ENCODE measurements at places on chromosomes 16 and 17.

GRCh38 chr17:51397361-51398127 is 137.2 kb downstream of the UTP18 start:
- DNase-seq = no peak

DNA sequence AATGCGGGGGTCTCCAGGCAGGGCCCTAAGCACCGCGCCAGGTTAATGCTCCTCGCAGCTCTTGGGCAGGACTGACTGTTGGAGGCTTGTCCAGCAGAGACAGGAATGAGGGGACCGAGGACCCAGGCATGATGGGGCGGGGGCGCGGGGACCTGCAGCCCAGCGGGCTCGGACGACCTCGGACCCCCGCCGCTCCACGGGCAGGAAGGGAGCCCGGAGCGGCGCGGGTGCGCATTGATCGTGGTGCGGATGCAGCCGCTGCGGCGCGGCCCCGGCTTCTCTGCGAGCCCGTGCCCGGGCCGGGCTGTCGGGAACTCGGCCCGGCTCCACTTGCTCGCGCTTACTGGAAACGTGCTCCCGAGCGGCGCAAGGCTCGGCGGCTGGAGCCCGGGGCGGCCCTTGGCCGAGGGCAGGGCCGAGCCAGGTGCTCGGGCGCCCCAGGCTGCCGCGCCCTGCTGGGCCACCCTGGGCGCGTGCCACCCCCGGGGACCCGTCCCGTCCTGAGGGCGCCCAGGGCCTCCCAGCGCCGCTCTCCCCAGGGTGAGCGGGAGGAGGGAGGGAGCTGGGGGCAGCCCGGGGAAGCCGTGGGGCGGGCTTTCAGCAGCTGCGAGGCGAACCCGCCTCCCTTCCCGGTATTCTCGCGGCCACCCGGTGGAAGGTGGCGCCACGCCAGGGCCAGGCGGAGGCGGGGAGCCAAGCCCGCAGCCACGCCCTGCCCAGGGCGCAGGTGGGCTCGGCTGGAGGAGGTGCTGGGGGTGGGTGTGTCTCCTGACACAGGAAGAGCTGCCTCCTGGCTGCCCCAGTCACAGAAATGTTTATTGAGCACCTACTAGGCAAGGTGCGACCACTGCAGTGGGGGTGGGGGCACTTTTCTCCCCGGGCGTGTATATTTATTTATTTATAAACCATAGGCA is 45.9 kb downstream of the SOCS3 start:
- no peak for DNase-seq

GRCh38 chr16:46568472-46569230 is 52.5 kb downstream of the SHCBP1 start:
- no peak for DNase-seq

- no peak for DNase-seq
Observed at GRCh38 chr17:56148333-56148732, 4.9 kb upstream of the ANKFN1 start.

- no peak for DNase-seq
Observed at GRCh38 chr17:46822388-46822921, 4.0 kb upstream of the WNT3 start.

GRCh38 chr17:64117981-64118979 is 11.7 kb downstream of the ERN1 start:
- DNase-seq = no peak

GRCh38 chr17:68512960-68513474 is 787 bp downstream of the PRKAR1A start:
- no peak for DNase-seq

DNA sequence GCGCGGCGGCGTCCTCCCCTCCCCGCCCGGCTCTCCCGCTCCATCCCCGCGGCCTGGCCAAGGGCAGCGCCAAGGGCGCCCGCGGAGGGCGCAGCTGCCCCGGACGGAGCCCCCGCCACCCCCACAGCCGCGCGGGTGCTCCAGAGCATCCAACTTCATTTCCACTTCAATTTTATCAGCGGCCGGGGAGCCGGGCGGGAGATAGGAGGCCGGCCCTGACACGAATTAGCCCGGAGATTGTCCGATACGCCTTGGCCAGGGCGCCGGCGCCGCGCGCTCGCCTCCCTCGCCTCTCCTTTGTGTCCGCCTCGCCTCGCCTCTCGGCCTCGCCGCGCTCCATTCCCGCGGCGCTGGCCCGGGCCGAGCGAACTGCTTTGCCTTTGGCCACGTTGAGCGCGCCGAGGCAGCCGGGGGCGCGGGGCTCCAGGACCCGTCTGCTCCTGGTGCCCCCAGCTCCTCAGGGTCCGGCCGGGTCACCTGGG is 129.1 kb upstream of the LHX1 start:
- no peak for DNase-seq

- DNase-seq = no peak
Observed at GRCh38 chr16:4691666-4692412, 1.5 kb upstream of the NUDT16L1 start.

DNA sequence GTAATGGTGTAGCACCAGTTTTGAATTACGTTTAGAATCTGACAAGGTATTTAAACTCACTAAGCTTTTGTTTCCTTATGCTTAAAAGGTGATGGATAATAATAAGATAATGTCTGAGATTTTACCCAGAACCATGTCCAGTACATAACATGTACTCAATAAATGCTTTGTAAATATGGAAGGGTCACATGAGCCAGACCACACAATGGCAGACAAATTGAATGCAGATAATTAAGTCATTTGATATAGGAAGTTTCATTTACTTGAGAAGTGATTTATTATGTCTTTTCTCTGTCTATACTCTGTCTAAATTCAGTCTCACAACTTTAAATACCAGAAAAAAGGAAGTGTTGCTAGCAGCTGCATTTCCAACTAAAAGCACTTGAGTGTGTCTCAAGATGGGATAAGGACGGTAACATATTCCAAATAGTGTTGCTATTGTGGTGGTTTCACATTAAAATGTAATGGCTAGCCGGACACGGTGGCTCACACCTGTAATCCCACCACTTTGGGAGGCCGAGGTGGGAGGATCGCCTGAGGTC is 52.5 kb upstream of the DHX40 start:
- DNase-seq = peak; percentile 45

DNA sequence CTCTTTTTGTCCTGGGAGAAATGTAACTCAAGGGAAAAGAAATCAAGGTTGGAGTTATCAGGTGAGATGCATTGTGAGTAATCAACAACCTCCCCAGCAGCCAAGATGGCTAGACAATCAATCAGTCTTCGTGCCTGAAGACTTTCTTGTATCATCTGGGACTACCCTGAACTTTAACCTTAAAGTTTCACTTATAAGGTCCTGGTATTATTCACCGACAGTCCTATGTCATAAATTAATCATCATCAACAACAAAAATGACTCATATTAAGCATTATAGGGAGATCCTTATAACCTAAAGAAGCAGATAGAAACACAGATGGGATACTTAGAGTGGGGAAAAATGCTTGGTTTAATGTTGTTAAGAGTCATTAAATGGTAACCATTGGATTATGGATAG is 7.7 kb upstream of the TEKT3 start:
- no peak for DNase-seq

- no peak for DNase-seq
Observed at GRCh38 chr17:2087597-2088211, 32.8 kb downstream of the HIC1 start.

DNA sequence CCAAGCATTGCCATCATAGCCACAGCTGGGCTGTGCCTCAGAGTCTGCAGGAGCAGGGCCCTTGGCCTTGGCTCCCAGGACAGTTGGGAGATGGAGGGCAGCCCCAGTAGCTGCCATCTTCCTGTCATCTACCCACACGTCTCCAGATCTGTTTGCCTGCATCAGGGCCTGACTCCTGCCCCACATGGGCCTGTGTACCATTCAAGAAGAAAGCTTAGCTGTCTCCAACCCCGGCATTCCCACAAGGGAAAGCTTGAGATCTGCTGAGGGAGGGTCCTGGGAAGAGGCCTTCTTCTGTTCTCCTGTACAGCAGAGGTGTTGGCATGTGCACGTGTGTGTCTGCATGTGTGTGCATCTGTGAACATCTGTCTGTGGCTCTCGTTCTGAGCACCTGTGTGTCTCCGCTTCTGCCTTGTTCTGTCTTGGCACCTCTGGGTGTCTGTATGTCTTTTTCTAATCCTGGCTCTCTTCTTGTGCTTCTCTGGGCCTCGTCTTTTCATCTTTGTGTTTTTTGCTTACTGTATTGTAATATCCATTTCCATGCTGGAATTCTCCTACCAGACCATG is 122.2 kb downstream of the MRM1 start:
- no peak for DNase-seq

DNA sequence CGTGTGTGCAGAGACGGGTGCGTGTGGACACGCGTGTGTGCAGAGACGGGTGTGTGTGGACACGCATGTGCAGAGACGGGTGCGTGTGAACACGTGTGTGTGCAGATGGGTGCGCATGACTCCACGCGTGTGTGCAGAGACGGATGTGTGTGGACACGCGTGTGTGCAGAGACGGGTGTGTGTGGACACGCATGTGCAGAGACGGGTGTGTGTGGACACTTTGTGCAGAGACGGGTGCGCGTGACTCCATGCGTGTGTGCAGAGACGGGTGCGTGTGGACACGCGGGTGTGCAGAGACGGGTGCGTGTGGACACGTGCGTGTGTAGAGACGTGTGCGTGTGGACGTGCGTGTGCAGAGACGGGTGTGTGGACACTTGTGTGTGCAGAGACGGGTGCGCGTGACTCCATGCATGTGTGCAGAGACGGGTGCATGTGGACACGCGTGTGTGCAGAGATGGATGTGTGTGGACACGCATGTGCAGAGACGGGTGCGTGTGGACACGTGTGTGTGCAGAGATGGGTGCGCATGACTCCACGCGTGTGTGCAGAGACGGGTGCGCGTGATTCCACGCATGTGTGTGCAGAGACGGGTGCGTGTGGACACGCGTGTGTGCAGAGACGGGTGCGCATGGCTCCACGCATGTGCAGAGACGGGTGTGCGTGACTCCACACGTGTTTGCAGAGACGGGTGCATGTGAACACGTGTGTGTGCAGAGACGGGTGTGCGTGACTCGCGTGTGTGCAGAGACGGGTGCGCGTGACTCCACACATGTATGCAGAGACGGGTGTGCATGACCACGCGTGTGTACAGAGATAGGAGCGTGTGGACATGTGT is 1.6 kb upstream of the CD7 start:
- DNase-seq = no peak

- DNase-seq = no peak
Observed at GRCh38 chr17:2580661-2581060, 12.8 kb upstream of the PAFAH1B1 start.

DNA sequence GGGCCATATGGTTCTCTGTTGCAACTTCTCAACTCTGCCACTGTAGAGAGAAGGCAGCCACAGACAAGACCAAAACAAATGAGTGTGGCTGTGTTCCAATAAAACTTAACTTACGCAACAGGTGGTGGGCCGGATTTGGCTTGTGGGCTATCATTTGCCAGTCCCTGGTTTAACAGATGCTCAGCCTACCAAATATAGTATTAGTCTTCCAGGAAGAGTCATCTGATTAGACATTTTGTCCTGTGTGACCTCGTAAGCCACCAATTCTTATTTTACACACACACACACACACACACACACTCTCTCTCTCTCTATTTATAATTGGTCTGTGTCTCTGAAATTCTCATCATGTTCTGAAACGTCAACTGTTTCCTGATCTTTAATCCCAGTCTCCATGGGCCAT is 245.9 kb downstream of the XYLT1 start:
- no peak for DNase-seq

GRCh38 chr16:4247460-4247784 is 5.5 kb upstream of the SRL start:
- DNase-seq = no peak

DNA sequence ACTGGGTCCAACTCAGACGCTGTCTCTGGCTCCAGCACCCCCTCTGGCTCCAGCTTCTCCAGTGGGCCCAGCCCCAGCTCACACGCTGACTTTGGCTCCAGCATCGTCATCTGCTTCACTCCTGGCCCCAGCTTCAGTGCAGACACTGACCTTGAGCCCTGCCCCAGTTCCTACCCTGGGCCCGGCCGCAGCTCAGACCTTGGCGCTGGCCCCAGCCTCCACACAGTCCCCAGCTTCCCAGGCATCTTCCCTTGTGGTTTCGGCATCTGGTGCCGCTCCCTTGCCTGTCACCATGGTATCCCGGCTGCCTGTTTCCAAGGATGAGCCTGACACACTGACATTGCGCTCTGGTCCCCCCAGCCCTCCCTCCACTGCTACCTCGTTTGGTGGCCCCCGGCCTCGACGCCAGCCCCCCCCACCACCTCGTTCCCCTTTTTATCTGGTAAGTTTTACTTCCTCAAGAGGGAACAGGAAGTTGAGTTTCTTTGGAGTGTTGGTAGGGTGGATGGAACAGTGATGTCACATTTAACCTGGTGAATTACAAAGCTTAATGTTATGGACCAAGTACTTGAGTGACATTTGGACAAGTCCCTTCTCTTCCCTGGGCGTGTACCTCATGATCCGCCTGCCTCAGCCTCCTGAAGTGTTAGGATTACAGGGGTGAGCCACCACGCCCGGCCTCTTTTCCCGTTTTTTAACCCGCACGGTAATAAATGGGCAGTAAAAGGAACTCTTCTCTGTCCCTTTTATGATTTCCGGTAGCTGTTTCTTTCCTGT is 23.4 kb upstream of the PHKG2 start:
- DNase-seq = no peak

GRCh38 chr17:36742267-36743000 is 141.1 kb downstream of the MRM1 start:
- no peak for DNase-seq

DNA sequence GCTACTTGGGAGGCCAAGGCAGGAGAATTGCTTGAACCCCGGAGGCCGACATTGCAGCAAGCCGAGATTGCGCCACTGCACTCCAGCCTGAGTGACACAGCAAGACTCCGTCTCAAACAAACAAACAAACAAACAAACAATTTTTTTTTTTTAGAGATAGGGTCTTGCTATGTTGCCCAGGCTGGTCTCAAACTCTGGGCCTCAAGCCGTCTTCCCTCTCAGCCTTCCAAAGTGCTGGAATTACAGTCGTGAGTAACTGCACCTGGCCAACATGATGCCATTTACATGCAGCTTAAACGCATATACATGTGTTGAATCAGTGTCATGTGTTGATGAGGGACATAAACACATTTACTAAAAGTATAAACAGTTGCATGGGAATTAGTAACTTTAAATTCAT is 2.0 kb upstream of the SLFN5 start:
- DNase-seq = no peak

GRCh38 chr16:75481475-75481874 is 13.8 kb downstream of the CHST6 start:
- no peak for DNase-seq

DNA sequence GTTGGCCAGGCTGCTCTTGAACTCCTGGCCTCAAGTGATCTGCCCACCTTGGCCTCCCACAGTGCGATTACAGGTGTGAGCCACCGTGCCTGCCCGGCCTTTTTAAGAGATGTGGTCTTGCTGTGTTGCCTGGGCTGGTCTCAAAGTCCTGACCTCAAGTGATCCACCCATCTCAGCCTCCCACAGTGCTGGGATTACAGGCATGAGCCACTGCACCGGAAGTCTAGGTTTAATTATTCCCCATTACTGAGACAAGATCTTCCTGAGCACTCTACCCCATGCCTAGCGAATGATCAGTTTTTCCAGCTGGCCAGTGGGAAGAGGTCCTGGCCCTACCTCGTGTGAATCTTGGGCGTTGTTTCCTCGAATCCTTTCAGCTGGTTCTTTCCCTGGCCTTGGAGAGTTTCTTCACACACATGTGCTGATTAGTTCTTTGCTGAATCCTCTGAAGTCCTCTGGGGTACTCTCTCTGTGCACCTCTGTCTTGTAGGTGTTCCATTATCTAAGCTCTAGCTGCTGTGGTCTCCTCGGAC is 18.9 kb downstream of the C16orf54 start:
- DNase-seq = no peak

- DNase-seq = no peak
Observed at GRCh38 chr17:37388266-37388665, 12.5 kb downstream of the C17orf78 start.

Measured in NCI-H1417 treated with DMSO at 0.1 percent for 48 hours (cell line).